NCI-H187 (cell line): ENCODE measurements at places on chromosomes 4 and X.

DNA sequence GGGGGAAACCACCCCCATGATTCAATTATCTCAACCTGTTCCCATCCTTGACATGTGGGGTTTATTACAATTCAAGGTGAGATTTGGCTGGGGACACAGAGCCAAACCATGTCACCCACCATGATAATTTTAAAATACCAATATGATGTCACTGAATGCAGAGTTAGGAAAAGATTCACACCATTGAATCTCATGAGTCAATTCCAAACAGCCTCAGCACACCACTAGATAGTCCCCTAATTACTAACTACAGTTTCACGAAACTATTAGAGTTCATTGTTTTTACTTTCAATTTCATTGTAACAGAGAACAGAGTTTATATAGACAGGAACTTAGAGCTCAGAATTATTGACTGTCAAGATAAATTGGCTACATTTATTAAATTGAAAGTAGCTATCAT, 410.2 kb downstream of the FAM47A start:
- DNase-seq, result no peak

DNA sequence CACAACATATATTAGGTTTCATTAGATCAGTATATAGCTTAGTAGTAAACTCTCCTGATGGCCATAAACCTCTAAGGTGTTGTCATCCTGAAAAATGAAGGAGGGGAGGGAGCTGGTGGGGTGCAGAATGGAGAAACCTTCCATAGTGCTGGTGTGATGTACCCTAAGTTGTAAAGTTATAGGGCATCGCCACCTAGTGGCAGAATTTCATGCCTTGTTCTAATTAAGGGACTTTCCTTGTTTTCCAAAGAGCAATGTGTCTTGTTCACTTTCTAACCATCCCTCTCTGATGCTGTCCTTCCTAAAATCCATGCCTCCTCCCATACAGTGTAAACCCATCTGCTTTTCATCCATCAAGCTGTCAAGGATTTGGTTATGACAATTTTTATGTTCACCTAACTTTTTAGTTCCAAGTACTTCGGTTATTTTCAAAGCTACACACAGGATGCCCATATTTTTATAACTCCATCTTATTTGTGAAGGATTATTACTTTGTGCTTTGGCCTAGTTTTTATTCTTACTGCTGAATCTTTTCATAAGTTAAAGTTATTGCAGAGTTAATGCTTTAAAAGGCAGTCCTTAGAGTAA, 4.5 kb downstream of the NBDY start:
- no peak for DNase-seq

- DNase-seq, result no peak
These were observed 959.6 kb downstream of the RPA4 start for GRCh38 chrX:97843200-97843811.

GRCh38 chrX:132272826-132273225, 53.6 kb upstream of the RAP2C start:
- no peak for DNase-seq

- DNase-seq, result no peak
These were observed 189.5 kb upstream of the ANKRD50 start for GRCh38 chr4:124902001-124902515.

DNA sequence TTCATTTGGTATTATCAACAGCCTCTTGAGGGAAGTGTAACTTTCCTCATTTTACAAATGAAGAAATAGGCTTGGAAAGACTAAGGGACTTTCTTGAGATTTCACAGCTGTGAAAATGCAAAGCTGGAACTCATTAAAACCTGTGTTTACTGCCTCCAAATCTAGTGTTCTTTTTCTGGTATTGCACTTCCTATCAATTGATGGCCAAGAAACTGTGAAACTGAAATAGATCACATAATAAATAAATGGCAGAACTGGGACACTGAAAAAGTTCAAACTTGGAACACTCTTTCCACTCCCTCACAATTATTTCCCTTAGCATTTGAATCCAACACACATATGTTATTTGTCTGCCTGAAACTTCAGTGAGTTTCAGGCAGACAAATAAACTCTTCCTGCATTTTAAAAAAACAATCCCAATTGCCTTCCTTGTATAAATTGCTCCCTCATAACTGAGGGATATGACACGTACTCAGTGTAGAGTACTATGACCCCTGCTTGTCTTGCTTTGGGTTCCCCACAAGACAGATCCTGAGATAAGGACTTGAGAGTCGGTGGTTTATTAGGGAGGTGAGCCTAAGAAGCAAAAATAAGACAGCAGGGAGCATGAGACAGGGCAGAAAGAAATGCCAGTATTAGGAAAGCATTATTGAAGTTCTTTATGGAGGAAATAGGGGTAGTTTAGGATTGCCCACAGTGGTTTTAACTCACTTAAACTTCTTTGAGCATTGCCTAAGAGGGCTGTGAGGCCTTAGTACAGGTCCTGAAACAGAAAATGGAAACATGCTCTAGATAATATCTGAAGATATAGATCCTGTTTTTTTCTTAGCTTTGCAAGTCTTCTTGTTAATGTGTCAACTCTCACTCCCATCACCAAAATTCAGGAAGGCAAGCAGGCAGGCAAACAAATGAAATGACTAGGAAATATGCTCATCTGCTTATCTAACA, 33.9 kb downstream of the RTL3 start:
- DNase-seq, result no peak

DNA sequence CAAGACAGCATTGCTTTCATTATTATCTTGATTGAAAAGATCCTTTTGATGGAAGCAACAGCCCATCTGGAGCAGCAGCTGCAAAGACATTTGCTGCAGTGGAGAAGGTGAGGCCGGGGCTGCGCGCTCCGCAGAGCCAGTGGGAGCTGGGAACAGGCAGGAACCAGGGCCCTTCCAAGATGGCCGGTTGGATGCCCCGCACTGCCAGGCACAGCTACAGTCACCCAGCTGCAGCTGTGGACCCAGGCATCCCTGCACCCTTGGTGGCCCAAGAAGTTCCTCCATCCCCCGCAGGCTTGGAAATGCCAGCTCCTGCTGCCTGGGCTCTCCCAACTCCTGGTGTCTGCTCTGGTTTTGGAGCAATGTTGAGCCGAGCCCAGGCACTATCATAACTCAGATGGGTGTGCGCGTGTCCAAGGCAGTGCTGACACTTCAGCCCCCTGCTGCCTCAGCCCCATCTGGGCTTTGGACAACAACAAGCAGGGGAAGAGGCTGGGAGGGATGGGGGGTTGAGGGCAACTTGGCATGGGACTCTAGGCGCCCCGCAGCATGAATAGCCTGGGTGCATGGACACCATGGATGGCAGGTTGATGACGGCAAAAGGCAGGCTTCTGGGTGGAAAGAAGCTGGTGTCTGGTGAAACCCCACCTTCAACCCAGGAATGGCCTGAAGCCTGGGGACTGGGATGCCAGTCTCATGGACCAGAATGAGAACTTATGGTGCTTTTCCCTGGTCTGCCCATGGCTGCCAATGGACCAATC, 371.8 kb downstream of the FSTL5 start:
- no peak for DNase-seq

DNA sequence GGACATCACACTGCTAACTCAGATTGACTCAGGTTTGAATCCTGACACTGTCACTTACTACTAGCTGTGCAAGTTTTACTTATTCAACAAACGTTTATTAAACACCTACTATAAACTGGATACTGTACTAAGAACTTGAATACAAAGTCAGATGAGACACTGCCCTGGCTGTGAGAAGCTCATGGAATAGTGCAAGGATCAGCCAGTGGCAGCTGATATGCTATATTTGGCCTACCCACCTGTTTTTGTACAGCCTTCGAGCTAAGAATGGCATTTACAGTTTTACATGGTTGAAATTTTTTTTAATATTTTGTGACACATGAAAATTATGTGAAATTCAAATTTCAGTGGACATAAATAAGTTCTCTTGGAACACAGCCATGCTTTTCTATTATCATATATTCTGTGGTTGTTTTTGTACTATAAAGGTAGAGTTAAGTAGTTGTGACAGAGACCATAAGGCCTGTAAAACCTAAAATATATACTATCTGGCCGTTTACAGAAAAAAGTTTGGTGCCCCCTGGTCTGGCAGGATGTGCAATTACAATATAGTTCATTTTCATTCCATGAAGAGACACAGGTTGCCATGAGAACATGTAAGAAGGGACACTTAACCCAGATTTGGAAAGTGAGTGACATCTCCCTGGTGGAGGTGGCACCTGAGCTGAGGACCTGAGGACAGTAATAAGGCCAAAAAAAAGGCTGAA, 3.4 kb upstream of the SEC24D start:
- no peak for DNase-seq

GRCh38 chrX:53483416-53483815, 49.2 kb upstream of the HSD17B10 start:
- no peak for DNase-seq

DNA sequence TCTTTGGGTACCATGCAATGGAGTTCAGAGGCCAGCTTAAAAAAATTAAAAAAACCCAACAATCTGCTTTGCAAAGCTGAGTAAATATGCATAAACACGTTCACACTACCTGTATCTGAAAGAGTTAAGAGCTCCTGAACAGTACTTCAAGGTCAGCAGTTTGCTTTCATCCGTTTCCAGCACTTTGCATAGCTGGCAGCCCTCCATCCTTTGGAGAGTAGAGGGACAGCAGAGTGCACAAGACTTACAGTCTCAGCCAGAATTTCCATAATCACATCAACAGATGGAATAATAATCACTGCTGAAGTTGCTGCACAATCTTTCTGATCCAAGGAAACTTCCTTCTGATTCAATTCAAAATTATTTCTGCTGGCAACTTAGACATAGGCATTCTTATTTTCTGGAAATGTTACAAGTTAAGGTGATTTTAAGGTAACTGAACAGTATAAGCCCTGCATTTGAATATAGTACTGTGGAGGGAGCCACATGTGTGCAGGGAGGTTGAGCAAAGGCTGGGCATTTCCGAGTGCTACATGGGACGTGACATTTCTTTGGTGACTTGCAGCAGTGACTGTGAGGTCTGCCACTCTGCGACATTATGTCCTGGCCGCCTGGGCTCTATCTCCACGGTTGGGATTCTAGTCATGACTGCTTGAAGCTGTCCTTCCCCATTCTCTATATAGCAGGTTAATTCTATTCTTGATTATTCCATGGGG, 73.5 kb upstream of the EMCN start:
- DNase-seq, result no peak

- DNase-seq, result no peak
These were observed 256.0 kb upstream of the SFRP2 start for GRCh38 chr4:154044742-154045485.

GRCh38 chr4:55365345-55365728, 19.3 kb downstream of the SRD5A3 start:
- no peak for DNase-seq

GRCh38 chr4:127071443-127071842, 561.3 kb upstream of the INTU start:
- DNase-seq, result no peak

GRCh38 chr4:24266951-24267722, 317.2 kb downstream of the DHX15 start:
- no peak for DNase-seq

- DNase-seq, result no peak
These were observed 186.1 kb upstream of the LNX1 start for GRCh38 chr4:53777244-53777984.

- no peak for DNase-seq
These were observed 116.3 kb upstream of the NRK start for GRCh38 chrX:105706041-105706440.

DNA sequence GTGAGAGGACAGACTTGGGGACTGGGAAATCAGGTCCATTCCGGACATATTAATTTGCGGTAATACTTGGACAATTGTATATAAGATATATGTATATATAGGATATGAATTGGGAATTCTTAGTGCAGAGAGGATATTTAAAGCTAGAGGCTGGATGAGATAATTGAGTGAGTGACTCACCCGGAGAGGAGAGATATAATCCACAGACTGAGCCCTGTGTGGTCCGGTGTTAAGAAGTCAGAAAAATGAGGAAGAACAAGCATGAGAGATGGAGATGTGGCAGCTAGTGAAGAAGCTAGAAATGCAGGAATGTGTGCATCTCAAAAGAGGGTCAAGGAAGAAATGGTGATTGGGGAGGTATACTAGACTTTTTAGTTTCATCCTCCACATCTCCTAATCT, 336.2 kb downstream of the SLC7A11 start:
- DNase-seq, result no peak

GRCh38 chr4:67522230-67522629, 23.1 kb downstream of the CENPC start:
- DNase-seq, result no peak

DNA sequence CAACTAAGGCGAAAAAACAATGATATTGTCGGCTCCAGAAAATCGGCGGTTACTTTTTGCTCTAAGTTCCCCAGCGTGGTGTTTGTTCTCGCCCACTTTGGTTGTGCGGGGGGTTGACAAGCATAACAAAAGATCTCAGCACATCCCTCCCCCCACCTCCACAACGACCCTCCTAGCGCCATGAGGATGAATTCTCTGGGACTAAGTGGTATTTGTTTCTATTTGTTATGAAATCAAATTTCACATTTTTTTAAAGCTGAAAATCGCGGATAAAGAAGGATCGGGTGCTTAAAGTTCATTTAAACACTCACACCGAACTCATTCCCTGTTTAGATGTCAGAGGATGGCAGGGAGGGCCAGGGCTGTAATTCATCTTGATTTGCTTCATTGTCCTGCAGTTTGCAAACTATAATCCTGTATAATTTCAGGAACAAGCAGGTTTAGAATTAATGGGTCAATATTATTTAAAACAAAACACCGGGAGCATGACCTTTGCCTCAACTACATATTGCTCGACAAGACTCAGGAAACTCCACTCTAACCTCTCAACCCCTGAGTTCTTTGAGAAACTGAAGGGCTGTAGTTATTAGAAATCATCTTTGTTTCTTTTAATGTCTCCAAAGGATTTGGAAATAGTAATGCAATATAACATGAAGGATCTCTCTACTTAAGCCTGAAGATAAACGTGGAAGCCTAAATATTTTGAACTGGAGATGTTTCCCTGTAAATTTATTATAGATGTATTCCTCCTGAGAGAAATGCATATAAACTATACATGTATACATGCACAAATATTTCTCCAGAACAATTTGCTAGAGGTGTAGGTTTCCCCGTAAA, 6.4 kb downstream of the PITX2 start:
- no peak for DNase-seq

DNA sequence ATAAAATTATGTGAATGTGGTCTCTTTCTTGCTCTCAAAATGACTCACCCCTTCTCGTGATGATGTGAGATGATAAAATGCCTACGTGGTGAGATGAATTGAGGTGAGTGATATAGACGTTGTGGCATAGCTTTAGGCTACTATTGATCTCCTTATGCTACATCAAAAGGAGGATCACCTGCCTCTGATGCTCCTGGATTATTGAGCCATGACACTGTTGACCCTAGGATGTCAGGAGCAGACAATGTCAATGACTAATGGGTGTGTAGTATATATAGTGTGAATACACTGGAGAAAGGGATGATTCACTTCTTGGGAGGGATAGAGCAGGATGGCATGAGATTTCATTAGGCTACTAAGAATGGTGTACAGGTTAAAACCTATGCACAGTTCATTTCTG, 210.7 kb upstream of the PRPS2 start:
- DNase-seq, result no peak
